ENCODE measurements at places on chromosomes 12 and 14.
A peak's percentile ranks its signal among the peaks of the same experiment; 100 is the strongest.

- DNase-seq: no peak
Measured at GRCh38 chr14:38366374-38366773, 110.5 kb upstream of the CLEC14A start.

DNA sequence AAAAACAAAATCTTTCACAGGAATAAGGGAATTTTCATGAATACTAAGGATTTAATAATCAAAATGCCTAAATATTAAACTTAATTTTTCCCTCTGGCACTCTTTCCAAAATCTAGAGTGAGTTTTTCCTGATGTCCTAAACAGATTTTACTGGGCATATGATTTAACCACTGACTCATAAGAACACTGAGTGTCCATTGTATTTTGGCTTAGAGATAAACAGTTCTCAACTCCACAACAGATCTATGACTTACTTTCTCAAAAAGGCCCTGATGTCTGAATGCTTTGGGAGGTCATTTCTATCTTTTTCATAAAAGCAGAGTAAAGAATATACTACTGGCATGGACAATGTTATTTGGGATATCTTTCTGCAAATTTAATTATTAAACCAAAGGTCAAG is 15.0 kb downstream of the TMBIM4 start:
- peak; percentile 39 for DNase-seq

DNA sequence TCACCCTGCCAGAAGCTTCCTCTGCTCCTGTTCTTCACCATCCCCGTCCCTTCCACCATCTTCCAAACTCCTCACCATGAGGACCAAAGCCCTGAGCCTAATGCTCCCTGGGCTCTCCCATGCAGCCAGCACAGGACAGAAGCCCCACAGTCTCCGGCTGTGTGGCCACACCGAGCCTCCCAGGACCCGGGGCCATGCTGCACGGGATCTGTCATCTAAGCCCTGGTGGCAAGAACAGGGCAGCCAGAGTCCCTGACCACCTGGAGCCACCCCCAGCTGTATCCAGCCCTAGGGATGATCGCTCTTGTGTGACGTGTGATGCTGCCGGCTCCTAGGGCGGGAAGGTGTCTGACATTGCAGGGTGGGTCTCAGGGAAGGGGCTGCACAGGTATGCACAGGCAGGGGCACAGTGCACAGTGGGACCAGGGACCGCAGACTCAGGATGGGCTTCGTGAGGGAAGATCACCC is 8.1 kb downstream of the TMEM179 start:
- DNase-seq: no peak

DNA sequence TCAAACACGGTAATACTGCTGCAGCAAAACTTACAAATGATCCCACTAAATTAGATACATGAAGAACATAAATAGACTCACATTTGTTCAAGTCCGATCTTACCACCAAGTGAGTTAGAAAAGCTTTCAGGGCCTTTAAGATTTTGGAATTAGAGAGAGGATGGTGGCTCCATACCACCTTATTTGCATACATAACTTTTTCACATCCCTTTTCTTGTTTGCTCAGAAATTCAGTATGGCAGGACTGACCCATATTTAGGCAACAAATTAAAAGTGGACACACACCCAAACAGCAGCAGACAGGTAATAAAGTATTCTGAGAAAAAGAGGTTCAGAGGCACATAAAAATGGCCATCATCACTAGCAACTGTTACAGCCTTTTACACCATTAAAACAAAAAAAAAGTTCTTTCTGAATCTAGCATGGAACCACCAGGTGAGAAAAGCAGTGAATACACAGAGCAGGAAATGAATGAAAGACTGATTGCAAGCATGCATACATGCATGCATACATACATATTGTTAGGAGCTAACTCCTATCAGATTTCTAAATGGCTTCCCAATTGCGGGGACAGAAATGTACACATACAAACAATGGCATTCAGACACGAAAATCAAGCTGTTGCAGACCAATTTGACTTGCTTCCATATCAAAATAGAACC is 23.3 kb downstream of the STXBP6 start:
- no peak for DNase-seq

- no peak for DNase-seq
Measured at GRCh38 chr12:44842669-44843068, 33.4 kb downstream of the NELL2 start.

DNA sequence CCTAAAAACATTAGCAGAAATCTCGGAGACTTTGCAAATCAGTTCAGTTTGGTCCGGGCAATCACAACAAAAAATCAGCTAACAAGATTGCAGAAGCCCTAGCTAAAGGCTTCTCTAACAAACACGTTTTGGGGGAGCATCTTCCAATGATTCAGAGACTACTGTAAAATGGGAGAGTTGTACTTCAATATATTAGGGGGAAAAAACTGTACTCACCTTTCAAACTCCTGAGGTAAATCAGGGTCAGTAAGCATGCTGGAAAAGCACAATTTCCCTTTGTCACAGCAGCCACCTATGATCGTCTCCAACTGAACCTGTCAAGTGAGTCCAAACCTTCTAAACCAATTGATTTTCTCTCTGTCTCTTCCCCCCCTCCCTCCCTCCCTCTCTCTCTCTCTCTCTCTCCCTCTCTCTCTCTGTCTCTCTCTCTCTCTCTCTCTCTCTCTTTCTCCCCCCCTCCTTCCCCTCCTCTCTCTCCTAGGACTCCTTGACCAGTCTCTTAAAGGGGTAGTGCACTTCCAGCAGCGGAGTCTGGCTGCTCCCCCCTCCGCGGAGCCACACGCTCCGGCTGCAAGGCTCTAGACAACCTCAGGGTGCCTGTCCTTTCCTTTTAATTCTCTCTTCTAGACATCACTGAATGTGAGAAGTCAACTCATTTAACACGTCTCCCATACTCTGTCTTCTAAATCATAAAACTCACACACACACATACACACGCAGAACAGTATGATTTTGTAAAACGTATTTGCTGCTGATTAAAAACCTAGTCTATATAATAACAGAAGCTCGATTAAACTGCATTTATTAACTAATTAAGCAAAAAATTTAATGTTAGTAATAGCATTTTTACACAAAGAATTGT is at the start of gene SOX5:
SOX5 (minus strand) TSS at position 323 of the 862 bp plus-strand sequence; CDS start at position 254, 69 bp downstream.
- DNase-seq: peak; percentile 65

GRCh38 chr14:100765296-100765695 is 38.6 kb downstream of the DLK1 start:
- no peak for DNase-seq

DNA sequence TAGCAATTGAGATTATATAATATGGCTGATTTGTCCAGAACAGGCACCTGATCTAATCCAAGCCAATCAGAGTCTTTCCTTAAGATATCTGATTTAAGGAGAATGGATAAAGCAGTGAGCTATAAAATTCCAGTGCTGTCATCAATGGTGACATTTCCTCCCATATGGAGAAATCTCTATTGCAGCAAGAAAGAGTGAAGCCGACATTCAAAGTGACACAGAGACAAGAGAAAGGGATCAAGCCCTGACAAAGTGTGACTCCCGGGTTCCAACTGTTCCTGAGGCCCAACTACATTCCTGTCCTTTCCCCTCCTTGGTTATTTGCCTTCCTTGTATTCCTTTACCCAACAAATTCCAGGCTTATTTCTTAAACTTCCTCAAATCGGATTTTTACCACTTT is 430.0 kb upstream of the SOX5 start:
- DNase-seq: no peak

GRCh38 chr14:104166698-104167097 is 28.3 kb downstream of the KIF26A start:
- DNase-seq: no peak

DNA sequence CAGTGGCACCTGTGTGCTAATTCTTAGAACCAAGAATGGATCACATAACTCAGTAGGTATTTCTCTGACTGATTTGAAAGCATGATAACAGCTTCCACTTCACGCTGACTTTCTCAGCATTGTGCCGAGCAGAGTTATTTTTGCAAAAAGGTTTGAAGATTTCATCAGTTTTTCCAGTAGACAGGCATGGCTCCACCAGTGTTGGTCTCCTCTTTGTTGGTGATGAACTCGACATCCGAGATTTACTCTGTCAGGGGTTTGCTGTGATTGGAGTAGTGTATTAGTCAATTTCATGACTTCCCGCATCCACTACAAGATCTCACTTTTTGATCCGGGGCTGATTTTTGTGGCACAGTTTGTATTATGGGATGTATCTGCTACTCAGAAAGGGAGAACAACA is 85.3 kb downstream of the PRKCH start:
- DNase-seq: no peak

DNA sequence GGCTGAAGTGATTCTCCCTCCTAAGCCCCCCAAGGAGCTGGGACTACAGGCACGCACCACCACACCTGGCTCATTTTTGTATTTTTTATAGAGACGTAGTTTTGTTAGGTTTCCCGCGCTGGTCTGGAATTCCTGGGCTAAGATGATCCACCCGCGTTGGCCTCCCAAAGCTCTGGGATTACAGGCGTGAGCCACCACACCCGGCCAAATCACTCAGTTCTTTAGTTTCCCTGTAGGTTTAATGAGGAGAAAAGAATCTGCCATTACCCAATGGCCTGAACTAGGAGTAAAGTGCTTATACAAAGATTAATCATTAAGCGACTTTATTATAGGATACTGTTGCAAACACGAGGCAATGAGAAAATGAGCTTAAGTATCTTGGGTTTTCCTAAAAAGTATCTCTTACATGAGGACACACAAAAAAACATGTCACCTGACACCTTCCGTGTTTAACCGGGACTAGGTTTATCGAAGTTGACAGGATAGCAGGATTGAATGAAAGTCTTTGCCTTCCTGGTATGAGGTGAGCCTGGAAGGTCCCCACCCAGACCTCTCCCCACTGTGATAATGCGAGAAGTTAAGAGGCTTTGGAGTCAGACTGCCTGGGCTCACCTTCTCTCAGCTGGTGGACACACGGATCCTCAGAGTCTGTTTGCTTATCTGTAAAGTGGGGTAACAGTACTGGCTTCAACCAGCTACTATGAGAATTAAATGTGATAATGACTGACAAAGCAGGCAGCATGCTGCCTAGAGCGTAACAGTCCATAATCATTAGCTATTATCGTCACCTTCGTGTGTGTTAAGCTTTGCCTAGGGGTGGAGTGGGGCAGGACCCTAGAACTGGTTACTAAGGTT is 133.5 kb upstream of the KRAS start:
- DNase-seq: no peak

DNA sequence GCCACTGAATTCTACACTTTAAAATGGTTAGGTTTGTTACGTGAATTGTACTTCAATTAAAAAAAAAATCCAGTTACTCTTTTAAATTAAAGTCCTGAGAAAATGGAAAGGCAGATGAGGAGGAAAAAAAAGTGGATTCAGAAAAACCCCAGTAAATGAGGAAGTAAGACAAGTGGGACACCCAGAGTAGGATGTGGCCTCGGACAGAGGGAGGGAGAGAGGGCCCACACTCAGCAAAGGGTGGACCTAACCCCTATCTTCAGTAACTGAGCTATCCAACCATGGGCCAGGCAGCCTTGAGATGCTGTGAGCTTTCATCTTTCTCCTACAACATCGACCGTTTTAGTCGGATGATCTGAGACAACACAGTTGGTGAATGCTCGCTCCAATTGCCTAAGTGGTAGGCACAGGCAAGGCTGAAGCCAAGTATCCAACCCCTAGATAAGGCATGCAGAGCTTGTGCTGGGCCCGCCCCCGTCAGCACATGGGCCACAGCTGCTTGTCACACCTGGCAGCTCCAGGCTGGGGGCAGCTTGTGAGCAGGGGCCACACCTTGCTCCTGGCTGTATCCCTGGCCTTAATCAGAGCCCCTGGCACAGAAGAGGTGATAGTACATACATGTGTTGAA is 142.1 kb downstream of the TTC7B start:
- no peak for DNase-seq

GRCh38 chr12:92338671-92339070 is 193.0 kb upstream of the BTG1 start:
- DNase-seq: no peak

GRCh38 chr14:55688566-55688965 is 108.6 kb downstream of the KTN1 start:
- no peak for DNase-seq

DNA sequence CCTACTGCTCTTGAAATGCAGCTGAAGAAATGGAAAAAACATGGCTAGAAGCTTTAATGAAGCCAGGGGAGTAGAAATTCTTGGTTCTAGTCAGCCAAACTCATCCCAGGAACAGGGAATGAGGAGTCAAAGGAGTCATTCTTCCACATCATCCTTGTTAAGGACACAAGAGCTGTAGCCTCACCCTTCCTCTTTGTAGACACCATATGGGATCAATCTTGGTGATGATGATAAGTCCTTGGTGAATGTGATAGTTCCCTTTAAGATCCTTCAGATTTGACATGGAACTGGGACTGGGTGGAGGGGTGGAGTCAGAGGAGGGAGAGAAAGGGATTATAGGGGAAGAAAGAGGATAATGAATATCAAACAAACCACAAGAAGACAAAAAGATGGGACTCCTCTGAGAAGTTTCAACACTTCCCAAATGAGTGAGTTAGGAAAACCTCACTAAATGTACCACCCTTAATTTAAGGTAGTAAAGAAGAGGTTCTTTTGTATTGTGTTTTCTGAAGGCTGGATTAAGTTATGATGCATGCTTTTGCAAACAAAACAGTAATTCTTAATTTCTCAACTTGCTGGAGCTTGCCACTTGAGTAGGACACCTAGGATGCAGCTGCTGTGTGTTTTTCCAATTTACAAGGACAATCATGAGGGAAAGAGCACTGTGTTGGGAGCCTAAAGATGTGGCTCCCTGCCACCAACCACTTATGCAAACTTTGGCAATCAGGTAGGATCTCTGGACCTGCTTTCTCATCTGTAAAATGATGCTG is 104.0 kb downstream of the WIF1 start:
- DNase-seq: no peak

DNA sequence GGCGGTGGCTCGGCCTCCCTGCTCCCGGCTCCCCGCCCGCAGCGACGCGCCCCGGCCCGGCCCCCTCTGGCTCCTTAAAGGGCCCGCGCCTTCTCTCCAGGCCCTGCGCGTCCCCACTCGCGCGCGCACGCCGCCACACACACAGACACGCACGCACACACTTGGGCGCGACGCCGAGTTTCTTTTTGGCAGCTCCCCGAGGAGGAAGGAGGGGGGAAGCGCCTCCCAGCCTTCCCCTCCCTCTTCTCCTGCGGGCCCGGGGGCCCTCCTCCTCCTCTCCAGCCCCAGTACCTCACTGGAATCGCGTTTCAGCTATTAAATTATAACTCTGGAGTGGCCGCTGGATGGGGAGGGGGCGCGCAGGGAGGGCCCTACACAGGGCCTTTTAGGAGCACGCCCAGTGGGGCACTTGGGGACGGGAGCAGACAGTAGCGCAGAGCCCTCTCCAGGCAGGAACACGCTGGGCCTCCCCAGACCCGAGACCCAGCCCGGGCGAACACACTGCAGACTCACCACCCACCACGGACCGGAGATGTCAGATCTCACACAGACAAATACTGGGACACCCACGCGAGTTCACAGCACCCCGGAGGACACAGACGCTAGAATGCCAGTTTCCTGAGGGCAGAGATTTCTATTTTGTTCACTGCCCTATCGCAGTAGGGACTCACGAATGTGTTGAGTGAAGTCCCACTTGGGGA is 411 bp upstream of the NCOR2 start:
- DNase-seq: peak; percentile 98

GRCh38 chr12:106137530-106138356 is 1.0 kb downstream of the NUAK1 start:
- no peak for DNase-seq

GRCh38 chr12:42886160-42886559 is 296.6 kb upstream of the PRICKLE1 start:
- no peak for DNase-seq

GRCh38 chr12:52781399-52782082 is 4.4 kb upstream of the KRT76 start:
- DNase-seq: no peak
